ENCODE measurements at places on chromosomes 1 and 21.
A peak's percentile ranks its signal among the peaks of the same experiment; 100 is the strongest.

GRCh38 chr1:28213315-28213714, 19.5 kb downstream of the DNAJC8 start:
- H3K27me3 ChIP-seq, result no peaks in the 10 kb centered on the region
- no peak overlapping the region for H3K27ac ChIP-seq
- H3K4me3 ChIP-seq, result no peak overlapping the region
- no peaks in the 10 kb centered on the region for H3K4me1 ChIP-seq
- no peak for DNase-seq

DNA sequence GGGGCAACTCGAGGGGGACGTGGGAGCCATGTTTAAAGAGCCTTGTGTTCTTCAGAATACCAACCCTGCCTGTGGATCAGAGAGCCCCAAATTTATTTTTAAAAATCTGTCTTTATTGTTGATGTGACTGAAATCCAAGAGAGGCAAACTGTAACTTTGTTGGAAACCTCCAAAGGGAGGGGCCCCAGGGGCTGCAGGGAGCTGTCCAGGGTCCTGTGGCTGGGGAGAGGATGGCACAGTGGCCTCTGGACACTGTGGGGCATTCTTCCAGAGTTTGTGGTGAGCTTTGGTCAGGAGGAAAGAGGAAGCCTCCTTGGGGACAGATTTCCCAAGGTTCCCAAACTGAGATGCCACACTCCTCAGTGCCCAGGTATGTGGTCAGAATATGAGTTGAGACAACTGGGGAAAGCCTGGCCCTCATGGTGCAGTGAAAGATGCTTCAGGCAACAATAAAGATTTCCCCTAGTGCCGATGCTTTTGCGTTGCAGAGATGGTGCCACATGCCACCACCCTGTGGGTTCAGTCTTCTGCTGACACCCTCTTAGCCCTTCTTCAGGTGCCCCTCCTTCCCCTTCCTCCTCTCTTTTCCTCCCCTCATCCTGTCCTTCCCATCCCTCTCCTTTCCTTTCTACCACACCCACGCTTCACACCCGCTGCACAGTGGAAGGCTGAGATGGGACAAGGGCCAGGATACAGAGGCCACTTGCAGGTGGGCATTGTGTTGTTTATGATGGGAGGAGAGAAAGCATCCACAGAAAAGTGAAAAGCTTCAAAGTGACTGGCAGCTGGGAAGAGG, 122.1 kb downstream of the UCK2 start:
- H3K27me3 ChIP-seq, result peaks cover 3% of the 10 kb centered on the region
- peak; percentile 44 for DNase-seq
- no peaks in the 10 kb centered on the region for H3K4me1 ChIP-seq
- H3K27ac ChIP-seq, result no peak overlapping the region
- no peak overlapping the region for H3K4me3 ChIP-seq
- no peaks in the 10 kb centered on the region for H3K36me3 ChIP-seq

- H3K27me3 ChIP-seq, result no peaks in the 10 kb centered on the region
- H3K36me3 ChIP-seq, result no peaks in the 10 kb centered on the region
- peak overlapping the region; percentile 84 for H3K27ac ChIP-seq
- H3K4me1 ChIP-seq, result peaks cover 17% of the 10 kb centered on the region
Observed at GRCh38 chr1:203273206-203273868, 32.0 kb upstream of the BTG2 start.

DNA sequence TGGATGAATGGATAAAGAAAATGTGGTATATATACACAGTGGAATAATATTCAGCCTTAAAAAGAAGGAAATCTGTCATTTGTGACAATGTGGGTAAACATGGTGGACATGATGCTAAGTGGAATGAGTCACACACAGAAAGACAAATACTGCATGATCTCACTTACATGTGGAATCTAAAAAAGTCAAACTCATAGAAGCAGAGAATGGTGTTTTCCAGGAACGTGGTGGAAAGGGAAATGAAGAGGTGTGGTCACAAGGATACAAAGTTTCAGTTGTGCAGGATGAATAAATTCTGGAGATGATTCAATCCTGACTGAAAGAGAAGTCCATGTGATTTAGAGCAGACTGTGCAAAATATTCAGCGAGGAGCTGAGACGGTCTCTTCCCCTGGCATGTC, 56.6 kb downstream of the RYR2 start:
- no peaks in the 10 kb centered on the region for H3K4me1 ChIP-seq
- H3K27ac ChIP-seq, result no peak overlapping the region
- H3K36me3 ChIP-seq, result no peaks in the 10 kb centered on the region
- no peak for DNase-seq
- H3K27me3 ChIP-seq, result no peaks in the 10 kb centered on the region

- H3K27ac ChIP-seq, result peak overlapping the region; percentile 56
- no peak overlapping the region for H3K4me3 ChIP-seq
- H3K36me3 ChIP-seq, result no peaks in the 10 kb centered on the region
- no peaks in the 10 kb centered on the region for H3K27me3 ChIP-seq
Observed at GRCh38 chr1:67792741-67793458, 40.4 kb downstream of the GNG12 start.

GRCh38 chr1:228842094-228842775, 107.0 kb downstream of the RHOU start:
- H3K4me3 ChIP-seq, result no peak overlapping the region
- peak; percentile 82 for DNase-seq
- peak overlapping the region; percentile 75 for H3K27ac ChIP-seq
- H3K36me3 ChIP-seq, result no peaks in the 10 kb centered on the region
- H3K27me3 ChIP-seq, result no peaks in the 10 kb centered on the region
- peaks cover 30% of the 10 kb centered on the region for H3K4me1 ChIP-seq

DNA sequence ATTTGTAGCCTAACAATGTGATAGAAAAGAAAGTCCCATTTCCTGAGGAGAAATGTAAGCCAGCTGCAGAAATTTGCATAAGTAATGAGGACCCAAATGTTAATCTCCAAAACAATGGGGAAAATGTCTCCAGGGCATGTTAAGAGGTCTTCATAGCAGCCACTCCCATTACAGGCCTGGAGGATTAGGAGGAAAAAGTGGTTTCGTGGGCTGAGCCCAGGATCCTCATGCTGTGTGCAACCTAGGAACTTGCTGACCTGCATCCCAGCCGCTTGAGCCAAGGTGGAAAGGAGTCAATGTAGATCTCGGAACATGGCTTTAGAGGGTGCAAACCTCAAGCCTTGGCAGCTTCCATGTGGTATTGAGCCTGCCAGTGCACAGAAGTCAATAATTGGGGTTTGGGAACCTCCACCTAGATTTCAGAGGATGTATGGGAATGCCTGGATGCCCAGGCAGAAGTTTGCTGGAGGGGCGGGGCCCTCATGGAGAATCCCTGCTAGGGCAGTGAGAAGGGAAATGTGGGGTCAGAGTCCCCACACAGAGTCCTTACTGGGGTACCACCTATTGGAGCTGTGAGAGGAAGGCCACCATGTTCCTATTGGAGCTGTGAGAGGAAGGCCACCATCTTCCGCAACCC, 14.2 kb upstream of the F13B start:
- no peak overlapping the region for H3K4me3 ChIP-seq
- no peak for DNase-seq
- no peaks in the 10 kb centered on the region for H3K4me1 ChIP-seq
- H3K27me3 ChIP-seq, result no peaks in the 10 kb centered on the region

DNA sequence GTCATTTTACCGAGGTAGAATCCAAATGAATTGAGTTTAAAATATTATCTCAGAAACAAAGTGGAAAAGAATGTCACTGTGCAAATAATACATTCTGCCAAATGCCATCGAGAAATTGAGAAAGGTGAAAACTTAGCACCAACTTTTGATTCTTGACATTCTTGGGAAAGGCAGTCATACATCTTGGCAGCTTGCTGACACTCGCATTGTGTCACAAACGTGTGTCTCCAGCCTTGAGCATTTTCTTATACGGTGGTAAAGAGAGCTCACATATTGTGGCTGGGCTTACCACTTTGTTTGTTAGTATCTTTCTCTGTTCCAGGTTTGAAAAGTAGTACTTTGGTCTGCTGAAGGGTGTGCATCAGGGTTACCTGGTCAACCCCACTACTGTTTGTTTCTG, 1456.1 kb downstream of the BRINP3 start:
- H3K36me3 ChIP-seq, result no peaks in the 10 kb centered on the region
- no peak overlapping the region for H3K4me3 ChIP-seq
- no peak for DNase-seq
- no peaks in the 10 kb centered on the region for H3K27me3 ChIP-seq

DNA sequence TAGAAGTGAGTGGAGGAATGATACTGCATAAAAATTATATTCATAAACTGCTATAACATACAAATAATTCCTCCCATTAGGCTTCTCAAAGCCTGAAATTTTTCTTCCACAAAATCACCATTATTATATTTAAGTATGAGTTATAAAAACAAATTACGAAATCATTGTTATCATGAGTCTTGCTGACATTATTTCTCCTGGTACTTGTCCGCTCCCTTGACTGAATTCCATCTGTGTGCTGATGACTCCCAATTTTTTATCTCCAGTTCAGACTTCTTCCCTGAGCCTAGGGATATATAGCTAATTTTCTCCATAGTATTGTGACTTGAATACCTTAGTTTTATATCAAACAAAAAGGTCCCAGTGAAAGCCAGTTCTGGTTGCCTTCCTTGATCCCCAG, 268.2 kb downstream of the HMCN1 start:
- H3K4me3 ChIP-seq, result no peak overlapping the region
- H3K27me3 ChIP-seq, result no peaks in the 10 kb centered on the region
- H3K4me1 ChIP-seq, result no peaks in the 10 kb centered on the region
- DNase-seq, result no peak
- H3K27ac ChIP-seq, result no peak overlapping the region

- no peaks in the 10 kb centered on the region for H3K36me3 ChIP-seq
- peak; percentile 10 for DNase-seq
- no peak overlapping the region for H3K27ac ChIP-seq
- no peaks in the 10 kb centered on the region for H3K27me3 ChIP-seq
- no peaks in the 10 kb centered on the region for H3K4me1 ChIP-seq
Observed at GRCh38 chr1:241086686-241087085, 270.3 kb downstream of the RGS7 start.

DNA sequence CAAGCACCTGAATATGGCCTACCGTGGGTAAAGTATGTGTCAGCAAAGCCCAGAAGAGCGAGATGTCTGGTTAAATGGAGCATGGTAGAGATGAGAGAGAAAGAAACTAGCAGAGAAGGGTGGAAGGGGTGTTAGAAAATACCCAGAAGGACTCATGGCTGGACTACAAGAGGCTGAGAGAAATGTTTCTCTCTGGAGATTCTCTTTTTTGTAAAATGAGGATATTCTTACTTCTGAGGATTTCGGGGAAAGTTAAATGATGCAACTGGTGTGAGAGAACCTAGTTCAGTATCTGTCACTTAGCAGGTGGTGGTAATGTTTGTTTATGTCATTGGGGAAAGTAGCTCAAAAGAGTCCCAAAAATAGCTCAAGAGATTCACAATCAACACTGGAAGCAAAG, 7.2 kb upstream of the EPS15 start:
- H3K4me1 ChIP-seq, result no peaks in the 10 kb centered on the region
- no peak for DNase-seq
- no peaks in the 10 kb centered on the region for H3K27me3 ChIP-seq
- no peak overlapping the region for H3K27ac ChIP-seq
- no peak overlapping the region for H3K4me3 ChIP-seq

- H3K27me3 ChIP-seq, result no peaks in the 10 kb centered on the region
- DNase-seq, result no peak
- no peak overlapping the region for H3K4me3 ChIP-seq
- H3K36me3 ChIP-seq, result no peaks in the 10 kb centered on the region
- no peaks in the 10 kb centered on the region for H3K4me1 ChIP-seq
Observed at GRCh38 chr1:160504651-160505050, 18.4 kb downstream of the SLAMF6 start.

DNA sequence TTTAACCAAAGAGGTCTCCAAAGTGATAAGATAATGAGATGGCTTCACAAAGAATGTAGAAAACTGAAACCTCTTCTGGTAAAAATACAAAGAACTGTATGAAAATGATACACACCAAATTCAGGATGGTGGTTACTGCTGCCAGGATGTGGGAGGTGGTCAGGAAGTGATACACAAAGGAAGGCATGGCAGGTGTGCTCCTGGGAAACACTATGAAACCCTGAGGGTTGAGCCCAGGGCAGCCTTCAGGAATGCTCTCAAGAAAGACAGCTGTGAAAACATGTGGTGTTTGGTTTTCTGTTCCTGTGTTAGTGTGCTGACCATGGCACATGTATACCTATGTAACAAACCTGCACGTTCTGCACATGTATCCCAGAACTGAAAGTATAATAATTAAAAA, 109.3 kb downstream of the NTNG1 start:
- H3K4me1 ChIP-seq, result no peaks in the 10 kb centered on the region
- H3K27ac ChIP-seq, result no peak overlapping the region
- H3K36me3 ChIP-seq, result no peaks in the 10 kb centered on the region
- no peak for DNase-seq
- H3K4me3 ChIP-seq, result no peak overlapping the region

- H3K27ac ChIP-seq, result no peak overlapping the region
- no peak for DNase-seq
Observed at GRCh38 chr1:4597020-4597419, 57.4 kb upstream of the AJAP1 start.

GRCh38 chr21:32918478-32919120, 107.1 kb upstream of the OLIG2 start:
- no peaks in the 10 kb centered on the region for H3K4me1 ChIP-seq
- no peak for DNase-seq
- no peaks in the 10 kb centered on the region for H3K36me3 ChIP-seq
- H3K4me3 ChIP-seq, result no peak overlapping the region
- H3K27ac ChIP-seq, result no peak overlapping the region

DNA sequence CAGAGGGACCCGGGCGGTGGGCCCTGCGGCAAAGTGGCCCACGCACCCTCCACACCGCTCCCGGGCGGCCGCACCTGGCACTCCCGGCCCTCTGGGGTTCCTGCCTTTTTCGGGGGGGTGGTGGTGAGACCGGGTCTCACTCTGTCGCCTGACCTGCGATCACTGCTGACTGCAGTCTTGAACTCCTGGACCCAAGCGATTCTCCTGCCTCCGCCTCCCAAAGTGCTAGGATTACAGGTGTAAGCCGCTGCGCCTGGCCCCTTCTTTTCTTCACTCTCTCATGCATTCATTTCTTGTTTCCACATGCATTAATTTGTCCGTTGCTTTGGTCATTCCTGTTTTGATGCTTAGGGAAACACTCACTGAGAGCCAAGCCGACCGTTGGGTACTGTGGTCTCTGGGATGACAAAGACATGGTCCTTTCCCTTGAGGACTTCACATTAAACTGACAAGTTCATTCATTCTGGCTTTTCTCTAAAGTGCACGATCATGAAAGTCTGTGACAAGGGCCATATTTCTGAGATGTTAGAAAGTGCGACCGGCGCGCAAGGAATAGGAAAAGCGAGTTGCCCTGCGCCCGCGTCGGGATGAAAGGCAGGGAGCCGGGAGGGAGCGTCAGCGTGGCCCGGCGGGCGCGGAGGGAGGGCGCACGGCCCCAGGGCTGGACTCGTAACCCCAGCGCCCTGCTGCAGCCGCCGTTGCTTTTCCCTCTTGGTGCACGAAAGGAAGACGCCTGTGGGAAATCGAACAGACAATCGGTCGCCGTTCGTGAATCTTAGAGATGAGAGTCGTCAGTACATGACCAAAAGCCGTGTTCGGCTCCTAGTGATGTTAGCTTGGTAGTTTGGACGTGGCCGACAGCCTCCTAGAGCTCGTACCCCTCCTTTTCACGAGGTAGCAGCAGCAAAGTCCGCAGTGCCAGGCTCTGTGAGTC, 1.0 kb upstream of the MCOLN2 start:
- peaks cover 6% of the 10 kb centered on the region for H3K4me1 ChIP-seq
- DNase-seq, result peak; percentile 25
